ENCODE measurements at places on chromosomes 12 and 14. TPM values are rescaled to one million over a fixed set of nuclear protein-coding genes. Genes with fewer than 3 reads are reported as not detected.
A peak's percentile ranks its signal among the peaks of the same experiment; 100 is the strongest.

DNA sequence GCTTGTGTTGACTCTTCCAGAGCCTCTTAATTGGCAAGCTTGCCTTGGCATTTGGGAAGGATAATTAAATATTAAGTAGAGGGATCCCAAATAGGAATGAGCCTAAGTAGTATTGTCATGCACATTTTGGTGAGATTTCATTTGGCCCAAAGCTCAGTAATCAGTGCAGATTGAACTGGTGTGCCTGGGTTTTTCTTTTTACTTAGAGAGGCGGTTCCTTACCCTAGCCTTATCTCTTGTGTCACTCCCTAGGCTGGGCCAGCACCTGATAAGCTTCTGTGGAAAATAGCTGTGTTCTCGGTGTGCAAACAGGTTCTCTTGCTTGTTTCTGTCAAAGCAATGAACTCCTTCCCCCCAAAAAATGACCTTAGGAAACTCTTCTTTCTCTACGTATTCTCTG lies 9.3 kb upstream of the B4GALNT3 start:
- H3K36me3 ChIP-seq: no peaks in the 10 kb centered on the region
- H3K27me3 ChIP-seq: no peaks in the 10 kb centered on the region
- no peak for DNase-seq
- no peak overlapping the region for H3K27ac ChIP-seq
- no peak overlapping the region for H3K4me3 ChIP-seq
- peaks cover 6% of the 10 kb centered on the region for H3K4me1 ChIP-seq

The REM2 gene
- 0.07 TPM for polyA plus RNA-seq

GRCh38 chr14:60245380-60246177 lies 3.4 kb upstream of the PPM1A start:
- H3K27me3 ChIP-seq: no peaks in the 10 kb centered on the region
- no peaks in the 10 kb centered on the region for H3K36me3 ChIP-seq
- no peak overlapping the region for H3K4me3 ChIP-seq
- DNase-seq: no peak
- H3K27ac ChIP-seq: no peak overlapping the region

- DNase-seq: peak; percentile 81
- no peaks in the 10 kb centered on the region for H3K36me3 ChIP-seq
- H3K4me3 ChIP-seq: no peak overlapping the region
Measured at GRCh38 chr12:115341442-115341841, 657.5 kb upstream of the TBX3 start.

The ALDH1L2 gene
- 1.1 TPM for polyA plus RNA-seq

DNA sequence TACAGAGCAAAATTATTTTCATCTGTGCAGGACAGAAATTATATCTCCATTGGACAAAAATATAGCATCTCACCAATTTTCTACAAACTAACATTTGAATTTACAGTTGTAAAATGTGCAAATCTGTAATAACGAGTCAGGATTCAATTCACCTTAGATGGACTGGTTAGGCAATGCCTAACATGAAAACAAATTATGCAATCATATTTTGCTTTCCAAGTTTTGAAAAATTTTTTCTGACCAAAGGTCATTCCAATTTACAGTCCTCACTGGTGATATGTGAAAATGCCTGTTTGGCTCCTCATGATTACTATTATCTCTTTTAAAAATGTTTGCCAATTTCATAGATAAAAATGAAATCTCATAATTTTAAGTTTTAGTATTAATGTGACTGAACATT lies 6.5 kb upstream of the CPM start:
- H3K27me3 ChIP-seq: no peaks in the 10 kb centered on the region
- DNase-seq: no peak
- peaks cover 17% of the 10 kb centered on the region for H3K4me1 ChIP-seq

- H3K4me3 ChIP-seq: no peak overlapping the region
- peak; percentile 52 for DNase-seq
- peaks cover 36% of the 10 kb centered on the region for H3K36me3 ChIP-seq
Measured at GRCh38 chr12:131921866-131922769, 7.0 kb upstream of the PUS1 start.

- no peaks in the 10 kb centered on the region for H3K4me1 ChIP-seq
- H3K27me3 ChIP-seq: no peaks in the 10 kb centered on the region
- no peak overlapping the region for H3K27ac ChIP-seq
- DNase-seq: no peak
- no peak overlapping the region for H3K4me3 ChIP-seq
Measured at GRCh38 chr14:50452979-50453705, 56.5 kb upstream of the CDKL1 start.

The PLEKHG7 gene
- 0.04 TPM for polyA plus RNA-seq

DNA sequence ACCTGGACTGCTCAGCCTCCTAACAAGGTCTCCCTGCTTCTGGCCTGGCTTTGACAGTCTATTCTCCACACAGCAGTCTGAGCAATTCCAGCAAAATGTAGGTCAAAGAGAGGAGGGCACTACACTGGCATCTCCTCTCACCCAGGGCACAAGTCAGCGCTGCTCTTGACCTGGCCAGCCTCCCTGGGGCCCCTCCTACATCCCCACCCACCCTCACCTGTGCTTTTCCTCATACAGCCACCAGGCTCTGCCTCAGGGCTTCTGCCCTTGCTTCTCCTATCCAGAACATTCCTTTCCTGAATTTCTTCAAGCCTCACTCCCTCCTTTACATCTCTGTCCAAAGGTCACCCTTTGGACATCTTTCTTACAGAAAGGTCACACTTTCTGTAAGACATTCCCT lies 33.7 kb downstream of the GALNT4 start:
- DNase-seq: no peak
- H3K27me3 ChIP-seq: no peaks in the 10 kb centered on the region
- no peaks in the 10 kb centered on the region for H3K4me1 ChIP-seq
- no peak overlapping the region for H3K27ac ChIP-seq
- H3K4me3 ChIP-seq: no peak overlapping the region

DNA sequence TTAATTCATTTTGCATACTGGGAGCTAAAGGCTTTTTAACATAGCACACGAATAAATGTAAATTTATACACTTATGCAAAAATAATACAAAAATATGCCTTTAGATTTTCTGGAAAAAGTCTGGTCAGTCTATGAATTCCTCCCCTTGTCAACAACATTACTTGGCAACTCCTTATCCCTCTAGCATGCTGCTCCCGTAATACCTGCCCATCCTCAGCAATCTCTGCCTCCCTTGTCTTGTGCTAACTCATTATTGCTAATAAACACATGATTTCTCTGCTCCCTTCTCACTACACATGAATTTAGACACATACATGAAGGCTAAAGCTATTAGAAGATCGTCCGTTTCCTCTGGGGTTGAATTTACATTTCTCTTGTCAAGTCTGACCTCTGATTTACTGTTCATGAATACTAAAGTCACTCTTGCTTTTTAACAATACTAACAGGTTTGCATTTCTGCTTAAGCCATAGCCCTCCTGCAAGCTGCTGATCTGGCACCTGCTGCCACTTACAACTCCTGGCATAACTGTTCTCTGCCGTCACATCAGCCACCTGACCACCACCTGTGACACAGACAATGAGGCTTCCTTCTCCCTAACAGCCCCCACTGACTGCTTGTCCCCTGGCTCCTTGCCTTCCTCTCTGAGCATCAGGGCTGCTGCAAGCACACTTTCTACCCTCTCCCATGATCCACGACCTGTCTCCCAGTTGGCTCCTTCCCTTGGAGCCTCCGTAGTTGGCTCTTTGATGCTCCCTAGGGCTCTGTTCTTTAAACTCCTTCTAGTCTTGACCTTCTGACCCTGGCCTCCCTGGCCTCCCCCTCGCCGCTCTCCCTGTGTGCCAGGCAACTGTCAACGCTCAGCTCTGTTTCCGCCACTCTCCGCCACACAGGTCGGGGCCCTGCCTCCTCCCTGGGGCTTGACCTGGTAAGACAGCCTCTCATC lies 177.6 kb downstream of the CALM1 start:
- no peak overlapping the region for H3K27ac ChIP-seq
- H3K27me3 ChIP-seq: no peaks in the 10 kb centered on the region
- peaks cover 36% of the 10 kb centered on the region for H3K4me1 ChIP-seq
- H3K36me3 ChIP-seq: no peaks in the 10 kb centered on the region
- H3K4me3 ChIP-seq: no peak overlapping the region

The PLBD1 gene
- 10.9 TPM for polyA plus RNA-seq

DNA sequence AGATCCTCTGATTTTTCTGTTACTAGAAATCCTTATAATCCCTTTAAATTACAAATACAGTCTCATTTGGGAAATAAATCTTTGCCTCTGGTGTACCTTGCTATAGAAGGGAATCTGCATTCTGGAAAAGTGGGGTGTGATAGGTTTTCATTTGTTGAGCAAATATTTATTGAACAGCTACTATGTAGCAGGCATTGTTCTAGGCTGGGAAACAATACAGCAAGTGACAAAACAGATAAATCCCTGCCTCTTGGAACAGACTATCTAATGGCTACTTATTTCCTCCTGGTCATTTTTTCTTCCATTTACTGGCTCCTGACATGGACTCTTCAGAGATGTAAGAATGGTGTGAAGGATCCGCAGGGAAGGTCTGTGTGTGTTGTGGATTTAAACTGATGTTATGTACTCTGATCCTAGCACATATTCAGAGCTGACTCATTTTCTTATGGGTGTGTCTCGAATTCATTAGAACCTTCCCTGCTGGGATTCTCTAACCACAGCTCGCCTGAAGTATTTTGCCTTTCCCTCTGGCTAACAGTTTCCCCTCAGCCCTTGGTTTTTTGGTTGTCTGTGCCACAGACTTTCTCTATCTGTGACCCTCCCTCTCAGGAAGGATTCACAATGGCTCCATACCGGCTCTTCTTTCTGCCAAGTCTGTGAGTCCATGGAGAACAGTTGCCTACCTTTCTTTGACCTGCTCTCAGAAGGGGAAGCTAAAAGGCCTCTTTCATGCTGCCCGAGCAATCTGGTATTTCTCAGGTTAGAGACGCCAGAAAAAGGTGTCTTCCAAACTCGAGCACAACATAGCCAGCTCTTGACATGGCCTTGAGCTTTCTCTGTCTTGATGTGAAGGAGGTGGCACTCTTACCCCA lies 53.7 kb downstream of the TMTC2 start:
- no peaks in the 10 kb centered on the region for H3K36me3 ChIP-seq
- H3K4me1 ChIP-seq: no peaks in the 10 kb centered on the region
- H3K27me3 ChIP-seq: no peaks in the 10 kb centered on the region
- no peak overlapping the region for H3K4me3 ChIP-seq
- H3K27ac ChIP-seq: no peak overlapping the region

GRCh38 chr14:52923902-52924575 lies 26.8 kb downstream of the FERMT2 start:
- peak overlapping the region; percentile 23 for H3K27ac ChIP-seq
- H3K36me3 ChIP-seq: no peaks in the 10 kb centered on the region
- H3K27me3 ChIP-seq: no peaks in the 10 kb centered on the region
- DNase-seq: no peak
- no peak overlapping the region for H3K4me3 ChIP-seq

GRCh38 chr12:51401486-51401885 lies 10.3 kb upstream of the GALNT6 start:
- H3K4me1 ChIP-seq: no peaks in the 10 kb centered on the region
- H3K27ac ChIP-seq: no peak overlapping the region
- no peak overlapping the region for H3K4me3 ChIP-seq
- H3K27me3 ChIP-seq: no peaks in the 10 kb centered on the region

The PTGDR gene
- 1.9 TPM for polyA plus RNA-seq

DNA sequence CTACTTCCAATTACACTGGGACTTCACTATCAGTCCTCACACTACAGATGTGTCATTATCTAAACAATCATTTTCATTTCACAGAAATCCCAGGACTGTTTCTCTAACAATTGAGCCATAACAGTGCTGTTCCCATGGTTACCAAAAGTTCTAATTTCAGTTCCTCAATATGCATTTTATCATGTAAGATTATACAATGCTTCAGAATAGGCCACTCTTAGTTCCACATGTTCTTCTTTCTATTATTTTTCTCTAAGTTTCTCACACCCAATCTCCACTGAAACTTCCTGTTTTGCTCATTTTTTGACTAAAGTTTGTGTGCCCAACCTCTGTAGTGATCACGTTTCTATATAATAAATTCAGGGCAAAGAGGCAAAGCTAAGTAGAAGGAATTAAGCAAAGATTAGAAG lies 185.8 kb downstream of the DUSP6 start:
- peak overlapping the region; percentile 58 for H3K27ac ChIP-seq
- H3K4me1 ChIP-seq: peaks cover 17% of the 10 kb centered on the region

GRCh38 chr14:68702135-68702534 lies 90.7 kb downstream of the ZFP36L1 start:
- H3K4me3 ChIP-seq: no peak overlapping the region
- no peaks in the 10 kb centered on the region for H3K27me3 ChIP-seq
- H3K27ac ChIP-seq: no peak overlapping the region

The RNF31 gene
- 39.4 TPM for polyA plus RNA-seq

- H3K4me3 ChIP-seq: no peak overlapping the region
- DNase-seq: no peak
- no peaks in the 10 kb centered on the region for H3K27me3 ChIP-seq
- H3K36me3 ChIP-seq: no peaks in the 10 kb centered on the region
- no peaks in the 10 kb centered on the region for H3K4me1 ChIP-seq
Measured at GRCh38 chr14:52988139-52988538, 37.3 kb upstream of the FERMT2 start.

DNA sequence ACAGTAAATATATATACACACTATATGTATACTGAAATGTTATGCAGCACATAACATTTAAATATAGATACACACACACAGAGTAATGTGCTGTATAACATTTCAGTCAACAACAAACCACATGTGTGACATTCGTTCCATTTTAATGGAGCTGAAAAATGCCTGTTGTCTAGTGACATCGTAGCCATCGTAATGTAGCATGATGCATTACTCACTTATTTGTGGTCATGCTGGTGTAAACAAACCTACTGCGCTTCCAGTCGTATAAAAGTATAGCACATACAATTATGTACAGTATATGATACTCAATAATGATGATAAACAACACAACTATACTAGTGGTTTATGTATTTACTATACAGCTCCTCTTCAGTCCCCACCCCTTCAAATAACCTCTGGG lies 119.0 kb upstream of the SLC38A4 start:
- no peak for DNase-seq
- H3K36me3 ChIP-seq: no peaks in the 10 kb centered on the region
- no peaks in the 10 kb centered on the region for H3K4me1 ChIP-seq
- no peak overlapping the region for H3K27ac ChIP-seq
- H3K27me3 ChIP-seq: no peaks in the 10 kb centered on the region

DNA sequence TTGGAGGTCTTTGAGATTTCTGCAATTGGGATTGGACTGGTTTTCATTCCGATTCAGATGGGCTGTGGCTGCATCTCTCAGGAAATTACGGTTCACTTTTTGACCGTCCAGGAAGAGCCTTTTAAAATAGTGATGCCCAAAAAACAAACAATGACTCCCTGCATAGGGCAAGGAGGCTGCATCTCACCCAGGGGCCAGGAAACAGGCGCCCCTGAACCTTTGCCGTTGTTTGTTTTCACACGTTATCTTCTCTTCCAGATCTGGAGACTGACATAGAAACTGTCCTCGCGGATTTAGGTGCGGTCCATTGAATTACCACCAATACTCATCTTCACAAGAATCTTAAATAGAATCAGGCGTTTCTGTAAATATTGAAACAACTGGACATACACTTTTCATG lies 66.0 kb downstream of the FLRT2 start:
- H3K27me3 ChIP-seq: no peaks in the 10 kb centered on the region
- H3K36me3 ChIP-seq: no peaks in the 10 kb centered on the region
- no peak overlapping the region for H3K4me3 ChIP-seq
- no peak for DNase-seq
- H3K27ac ChIP-seq: no peak overlapping the region

The HOXC10 gene
- polyA plus RNA-seq: not detected

- H3K27me3 ChIP-seq: no peaks in the 10 kb centered on the region
- H3K4me3 ChIP-seq: no peak overlapping the region
- no peaks in the 10 kb centered on the region for H3K4me1 ChIP-seq
- H3K27ac ChIP-seq: no peak overlapping the region
- DNase-seq: no peak
- no peaks in the 10 kb centered on the region for H3K36me3 ChIP-seq
Measured at GRCh38 chr12:14278294-14278953, 87.1 kb upstream of the ATF7IP start.

Measured in heart right ventricle (tissue), 16 donors.